ENCODE measurements at places on chromosomes 4 and X.

DNA sequence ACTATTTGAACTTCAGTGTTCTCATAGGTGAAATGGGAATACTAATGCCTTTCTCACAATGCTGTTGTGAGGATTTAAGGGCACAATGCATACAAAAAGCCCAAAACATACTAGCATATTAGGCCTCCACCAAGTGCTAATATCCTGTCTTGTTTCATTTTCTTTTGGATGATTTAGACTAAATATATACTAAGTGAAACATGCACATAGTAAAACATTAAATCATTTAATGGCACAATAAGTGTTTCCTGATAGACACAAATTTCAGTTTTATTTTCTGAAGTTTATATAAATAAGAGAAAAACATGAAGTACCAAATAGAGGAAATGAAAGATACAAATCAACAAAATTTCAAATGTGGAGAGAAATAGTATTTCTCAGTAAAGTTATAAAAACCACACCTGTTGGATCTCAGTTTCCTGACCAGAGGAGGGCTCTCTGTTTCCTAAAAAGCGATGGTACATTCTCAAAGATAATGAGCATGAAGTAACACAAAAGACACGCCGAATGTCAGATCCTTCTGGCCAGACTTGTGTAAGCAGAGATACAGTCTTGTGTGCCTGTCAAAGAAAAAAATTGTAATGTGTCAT is 25.1 kb downstream of the DDX60 start:
- DNase-seq, result no peak

DNA sequence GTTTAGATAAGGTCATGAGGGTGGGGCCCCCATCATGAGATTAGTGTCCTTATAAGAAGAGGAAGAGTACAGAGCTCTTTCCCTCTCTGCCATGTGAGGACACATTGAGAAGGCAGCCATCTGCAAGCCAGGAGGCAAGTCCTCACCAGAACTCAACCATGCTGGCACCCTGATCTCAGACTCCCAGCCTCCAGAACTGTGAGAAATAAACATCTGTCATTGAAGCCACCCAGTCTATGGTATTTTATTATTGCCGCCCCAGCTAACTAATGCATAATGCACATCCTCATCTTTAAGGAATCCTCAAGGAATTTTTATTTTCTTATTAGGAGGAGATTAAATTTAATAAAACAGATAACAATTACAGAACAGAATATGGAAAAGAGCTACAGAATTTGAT is 16.7 kb upstream of the EXOSC9 start:
- no peak for DNase-seq

- DNase-seq, result no peak
Measured at GRCh38 chr4:112127803-112128202, 17.5 kb upstream of the FAM241A start.

DNA sequence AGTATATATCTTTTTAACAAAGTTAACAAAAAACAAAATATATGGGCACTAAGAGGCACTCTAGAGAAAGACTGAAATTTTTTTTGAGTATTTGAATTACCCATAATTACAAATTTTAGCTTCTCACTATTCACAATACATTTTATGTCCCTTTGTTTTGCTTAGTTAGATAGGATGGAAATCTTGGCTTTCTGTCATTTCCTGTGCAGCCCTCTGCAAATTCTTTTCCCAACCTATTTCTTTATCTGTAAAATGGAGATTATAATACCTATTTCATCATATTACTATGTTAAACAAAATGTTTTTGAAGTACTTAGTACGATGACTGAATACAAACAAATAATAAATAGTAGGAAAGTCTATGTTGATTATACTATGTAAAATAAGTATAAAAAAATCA is 710.0 kb downstream of the CCSER1 start:
- no peak for DNase-seq

DNA sequence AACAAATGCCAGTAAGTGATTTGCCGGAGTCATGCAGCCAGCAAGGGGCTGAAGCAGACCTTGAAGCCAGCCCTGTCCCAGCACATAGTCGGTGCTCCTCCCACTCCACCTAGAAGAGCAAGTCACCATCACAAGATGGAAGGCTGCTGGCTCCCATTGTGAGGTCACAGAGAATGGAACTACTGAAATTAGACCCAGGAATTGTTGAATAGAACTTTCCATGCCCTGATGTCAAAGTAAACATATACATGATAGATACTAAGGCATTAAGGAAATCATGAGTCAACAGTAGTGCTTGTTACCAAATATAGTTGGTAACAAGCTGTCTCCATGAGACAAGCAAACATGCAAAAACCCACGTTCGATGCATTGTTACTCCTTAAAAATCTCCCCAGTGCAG is 177.1 kb upstream of the MID1 start:
- DNase-seq, result no peak

- no peak for DNase-seq
Measured at GRCh38 chrX:119240356-119240755, 4.3 kb downstream of the PGRMC1 start.
